ENCODE measurements at places on chromosomes 6 and 20.

DNA sequence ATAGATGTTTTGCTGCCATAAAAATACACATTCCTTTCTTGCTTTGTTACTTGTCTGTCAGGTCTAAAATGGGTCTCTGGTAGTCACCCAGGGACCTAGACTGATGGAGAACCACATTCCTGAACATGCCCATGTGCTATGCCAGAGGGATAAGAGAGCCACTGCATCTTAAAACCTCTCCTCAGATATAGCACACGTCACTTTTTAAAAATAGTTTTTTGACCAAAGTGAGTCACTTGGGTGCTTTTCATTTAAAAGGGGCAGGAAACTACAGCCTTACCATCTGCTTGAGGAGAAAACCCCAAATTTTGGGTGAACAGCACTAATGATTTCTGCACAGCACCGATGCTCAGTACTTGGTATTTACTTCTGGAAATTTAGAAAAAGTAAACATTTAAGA, 197.8 kb downstream of the OGFRL1 start:
- no peak for DNase-seq

DNA sequence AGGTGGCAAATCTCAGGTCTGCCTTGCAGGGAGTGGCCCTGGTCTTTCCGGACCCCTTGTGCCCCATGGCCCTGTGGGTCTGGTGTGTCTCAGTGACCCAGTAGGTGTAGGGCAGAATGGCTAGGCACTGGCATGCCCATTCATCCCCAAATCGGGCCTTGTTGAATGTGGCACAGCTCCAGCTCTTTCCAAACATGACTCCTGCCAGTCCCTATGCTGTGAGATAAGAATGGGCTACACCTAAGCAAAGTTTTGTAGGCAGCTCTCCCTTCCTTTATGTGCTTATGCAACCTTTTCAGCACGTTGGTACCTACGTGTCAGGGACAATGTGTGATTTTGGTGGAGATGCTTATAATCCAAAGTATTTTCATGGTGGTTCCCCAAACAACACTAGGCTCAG, 33.9 kb downstream of the FOXO3 start:
- DNase-seq = no peak

DNA sequence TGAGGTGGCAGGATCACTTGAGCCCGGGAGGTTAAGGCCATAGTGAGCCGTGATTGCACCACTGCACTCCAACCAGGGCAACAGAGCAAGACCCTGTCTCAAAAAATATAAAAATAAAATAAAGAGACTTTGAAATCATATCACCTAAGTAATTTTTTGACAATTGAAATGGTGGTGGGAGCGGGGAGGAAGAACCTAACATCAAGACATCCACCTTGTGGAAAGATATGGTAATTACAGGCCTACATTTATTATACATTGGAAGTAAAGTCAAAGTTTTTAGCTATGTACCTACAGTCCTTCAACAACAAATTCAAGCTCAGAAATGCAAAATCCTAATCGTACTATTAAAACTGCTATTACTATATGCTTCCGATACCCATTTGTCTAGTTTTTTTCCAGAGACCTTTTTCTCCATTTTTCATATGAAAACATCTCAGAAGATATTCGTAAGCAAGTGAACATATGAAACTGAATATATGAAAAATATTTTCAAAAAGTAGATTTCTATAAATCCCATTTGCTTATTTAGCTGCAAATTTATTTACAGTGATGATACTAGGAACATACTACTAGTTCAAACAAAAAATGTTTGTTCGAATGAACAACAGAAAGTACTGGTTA, 83.3 kb downstream of the SYCP2 start:
- DNase-seq = no peak

DNA sequence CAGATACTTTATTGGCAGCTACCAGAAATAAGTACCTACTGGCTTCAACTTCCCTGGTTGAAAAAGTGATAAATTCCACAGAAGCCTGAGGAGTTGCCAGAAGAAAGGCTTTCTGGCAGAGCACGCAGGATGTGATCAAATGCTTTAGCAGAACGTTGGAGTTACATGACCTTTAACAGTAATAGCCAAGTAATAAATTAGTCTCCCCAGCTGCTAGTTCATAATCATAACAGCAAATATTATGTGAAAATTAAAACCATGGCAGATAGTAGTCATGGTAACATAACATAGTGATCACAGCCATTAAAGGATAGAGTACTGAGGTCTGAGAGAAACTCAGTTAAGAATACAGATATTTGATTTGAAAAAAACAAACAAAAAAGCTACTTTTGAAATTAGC, 567.7 kb downstream of the ADGRB3 start:
- DNase-seq = no peak

DNA sequence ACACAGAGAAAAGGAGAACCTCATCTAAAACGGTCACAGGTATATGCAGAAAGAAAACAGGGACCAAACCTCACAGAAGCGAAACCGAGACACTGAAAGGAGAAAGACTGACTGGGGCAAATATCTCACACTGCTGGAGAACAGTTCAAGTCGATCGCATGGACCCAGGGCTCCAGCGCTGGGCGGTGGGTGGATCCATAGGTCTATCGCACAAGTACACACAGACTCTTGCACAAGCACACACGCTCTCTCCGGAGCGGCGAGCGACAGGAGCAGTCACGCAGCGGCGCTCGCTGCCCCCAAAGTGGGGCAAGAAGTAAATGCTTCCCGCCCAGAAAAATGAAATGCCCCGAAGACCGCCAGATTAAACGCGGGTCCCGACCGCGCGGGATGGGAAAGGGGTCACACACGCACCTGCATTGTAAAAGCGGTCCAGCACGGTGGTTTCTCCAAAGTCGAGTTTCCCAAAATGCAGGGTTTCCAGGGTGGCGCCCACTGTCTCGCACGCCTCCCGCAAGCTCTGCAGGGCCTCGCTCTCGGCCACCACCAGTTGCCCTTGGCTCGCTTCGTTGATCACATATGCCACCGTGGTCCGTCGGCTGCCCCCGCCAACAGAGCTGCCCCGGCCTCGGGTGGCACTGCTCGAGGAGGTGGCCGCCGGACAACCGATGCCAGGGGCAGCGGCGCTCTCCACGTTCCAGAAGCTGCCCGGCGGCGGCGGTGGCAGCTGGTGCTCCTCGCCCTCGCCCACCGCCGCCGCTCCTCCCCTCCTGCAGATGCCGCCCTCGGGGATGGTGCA, 782 bp downstream of the MAP3K5 start:
- DNase-seq = no peak

Data from esophagus squamous epithelium (tissue), 5 donors.